ENCODE measurements at places on chromosomes 6 and 20.

DNA sequence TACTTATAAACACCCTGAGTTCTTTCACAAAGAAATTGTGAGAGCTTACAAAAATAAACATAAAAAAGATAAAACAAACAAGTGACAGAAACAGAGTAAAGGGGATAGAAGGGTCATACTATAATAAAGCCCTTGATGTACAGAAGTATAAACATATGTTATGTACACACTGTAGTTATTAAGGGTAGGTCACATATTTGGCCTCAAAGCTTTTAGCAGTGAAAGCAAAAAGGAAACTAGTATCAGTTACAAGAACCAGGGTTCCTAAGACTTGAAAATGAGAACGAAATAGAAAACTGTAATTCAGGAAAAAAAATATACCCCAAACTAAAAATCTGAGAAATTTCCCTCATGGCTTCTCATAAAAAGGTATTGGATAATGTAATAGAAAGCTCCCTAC lies 380.6 kb downstream of the HDGFL1 start:
- DNase-seq = no peak

GRCh38 chr6:11280394-11280793 lies 47.9 kb upstream of the NEDD9 start:
- no peak for DNase-seq

DNA sequence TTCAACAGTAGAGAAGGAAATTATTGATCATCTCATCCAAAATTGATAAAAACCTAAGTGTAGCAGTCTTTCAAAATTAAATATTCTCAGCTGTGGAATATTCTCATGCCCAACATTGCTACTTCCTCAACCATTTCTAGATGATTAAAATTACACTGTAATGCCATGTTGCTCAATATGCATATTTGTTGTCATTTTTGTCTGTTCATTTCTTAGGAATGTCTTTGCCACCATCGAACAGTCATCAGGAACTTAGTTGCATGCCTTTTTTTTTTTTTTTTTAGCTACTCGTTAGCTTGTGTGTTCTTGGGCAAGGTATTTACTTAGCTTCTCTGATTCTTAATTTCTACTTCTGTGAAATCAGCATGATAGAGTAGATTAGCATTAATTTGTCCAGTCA lies 188.6 kb downstream of the DTNBP1 start:
- DNase-seq = no peak

DNA sequence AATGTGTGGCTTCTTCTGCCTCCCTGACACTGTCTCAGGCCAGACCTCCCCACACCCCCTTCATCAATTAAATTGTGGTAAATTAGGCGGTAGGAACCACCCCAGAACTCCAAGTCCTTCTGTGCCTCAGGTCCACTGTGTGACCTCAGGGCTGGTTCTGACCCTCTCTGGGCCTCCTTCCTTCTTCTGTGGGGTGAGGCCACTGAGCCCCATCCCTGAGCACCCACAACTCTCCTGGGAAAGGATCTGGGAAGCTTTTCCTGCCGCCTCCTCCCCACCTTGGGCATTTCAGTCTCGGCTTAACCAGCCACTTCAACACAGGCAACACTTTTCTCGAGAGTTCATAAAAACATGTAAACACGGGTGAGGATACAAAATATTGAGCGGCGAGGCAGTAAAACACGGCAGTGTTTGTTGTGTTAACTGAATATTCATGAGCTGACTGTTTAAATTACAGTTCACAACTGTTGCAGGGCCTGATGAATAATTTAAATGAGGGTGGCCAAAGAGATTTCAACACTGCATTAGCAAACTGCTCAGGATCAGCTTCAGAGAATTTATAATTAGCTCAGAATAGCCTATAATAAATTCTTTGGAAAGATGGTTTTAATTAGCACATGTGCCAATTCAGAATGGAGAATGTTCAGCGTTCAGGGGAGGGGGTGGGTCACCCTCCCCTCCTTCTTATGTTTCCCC lies 112.1 kb downstream of the TOX2 start:
- DNase-seq = no peak

DNA sequence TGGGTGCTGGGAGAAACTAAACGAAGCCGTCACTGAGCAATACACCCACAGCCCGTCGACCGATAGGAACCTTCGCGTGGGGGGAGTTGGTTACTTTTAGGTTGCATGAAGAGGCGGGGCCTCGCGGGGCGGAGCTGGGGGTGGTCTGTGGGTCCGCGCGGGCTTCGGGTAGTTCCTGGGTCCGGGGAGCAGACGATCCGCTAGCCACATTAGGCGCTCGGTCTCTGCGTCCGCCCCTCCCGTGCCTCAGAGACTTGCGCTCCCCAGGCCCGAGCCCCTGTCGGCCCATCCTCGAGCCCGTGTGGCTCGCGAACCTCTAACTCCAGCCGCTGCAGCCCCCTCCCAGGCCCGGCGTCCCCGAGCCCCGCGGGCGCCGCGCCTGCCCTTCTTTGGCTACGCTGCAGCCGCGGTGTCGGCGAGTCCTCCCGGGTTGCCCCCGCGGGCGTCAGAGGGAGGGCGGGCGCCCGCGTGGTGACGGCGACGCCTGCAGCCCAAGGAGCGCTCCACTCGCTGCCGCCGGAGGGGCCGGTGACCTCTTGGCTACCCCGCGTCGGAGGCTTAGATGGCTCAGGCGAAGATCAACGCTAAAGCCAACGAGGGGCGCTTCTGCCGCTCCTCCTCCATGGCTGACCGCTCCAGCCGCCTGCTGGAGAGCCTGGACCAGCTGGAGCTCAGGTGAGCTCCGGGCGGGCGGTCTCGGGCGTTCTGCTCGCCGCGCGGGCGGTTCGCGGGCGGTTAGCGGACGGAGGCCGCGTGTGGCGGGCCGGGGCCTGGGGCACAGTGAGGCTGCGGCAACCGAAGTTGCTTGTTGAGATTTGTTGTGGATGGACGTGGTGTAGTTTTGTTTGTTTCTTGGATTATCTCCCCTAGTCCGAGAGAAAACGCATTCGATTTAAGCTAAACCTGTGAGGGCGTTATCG lies at the start of gene BAG2:
Gene BAG2 (plus strand): TSS at position 191 of the 920 bp plus-strand sequence. CDS start 372 bp downstream, at position 563.
- DNase-seq = peak; percentile 93

DNA sequence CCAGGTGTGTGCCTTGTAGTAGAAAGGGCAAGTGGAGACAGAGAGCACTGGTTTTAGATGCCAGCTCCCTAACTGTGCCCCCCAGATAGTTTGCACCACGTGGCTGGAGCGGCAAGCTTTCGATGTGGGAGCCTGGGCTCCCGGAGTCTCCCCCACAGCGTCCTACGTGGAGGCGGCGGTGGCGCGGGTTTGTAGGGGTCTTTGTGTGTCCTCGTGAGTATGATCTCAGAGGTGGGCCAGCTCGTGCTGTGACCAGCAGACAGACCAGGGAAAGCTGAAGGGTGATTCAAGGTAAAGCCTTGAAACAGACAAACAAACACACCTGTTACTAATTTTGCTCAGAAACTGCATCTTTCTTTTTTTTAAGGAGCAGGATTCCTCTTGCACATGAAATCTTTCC lies 5.6 kb upstream of the KCNK16 start:
- DNase-seq = no peak

DNA sequence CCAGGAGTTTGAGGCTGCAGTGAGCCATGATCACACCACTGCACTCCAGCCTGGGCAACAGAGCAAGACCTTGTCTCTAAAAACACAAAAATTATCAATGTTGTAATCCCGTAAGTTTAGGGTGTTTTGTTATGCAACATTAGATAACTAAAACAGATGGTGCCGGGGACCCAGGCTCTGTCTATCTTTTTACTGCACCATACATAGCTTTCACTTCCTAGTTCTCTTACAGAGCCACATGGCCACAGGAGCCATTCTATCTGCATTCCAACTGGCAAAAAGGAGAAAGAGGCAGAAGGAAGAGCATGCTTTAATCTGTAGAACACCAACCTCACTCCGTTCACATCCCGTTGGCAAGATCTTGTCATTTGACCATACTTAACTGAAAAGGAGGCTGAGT lies 5.4 kb upstream of the TCF15 start:
- DNase-seq = no peak

DNA sequence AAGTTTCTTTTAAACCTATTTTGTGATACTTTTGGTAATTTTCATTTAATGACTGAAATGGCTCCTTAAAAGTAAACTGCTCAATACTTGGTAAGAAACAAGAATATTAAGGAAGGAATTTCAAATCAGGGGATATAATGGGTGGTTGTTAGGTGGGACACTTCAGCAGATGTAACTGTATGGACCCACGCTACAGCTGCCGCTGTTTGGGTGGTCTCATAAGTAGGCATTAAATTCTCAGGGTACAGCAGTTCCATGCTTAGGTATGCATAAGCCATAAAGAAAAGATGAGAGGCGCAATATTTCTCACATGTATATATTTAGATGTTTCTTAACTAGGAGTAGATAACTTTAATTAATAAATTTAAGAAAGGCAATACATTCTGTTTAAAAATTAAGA lies 35.0 kb downstream of the COL19A1 start:
- DNase-seq = no peak

- no peak for DNase-seq
Observed at GRCh38 chr20:46303176-46303956, 4.9 kb downstream of the CDH22 start.

- peak; percentile 44 for DNase-seq
Observed at GRCh38 chr6:68967549-68968300, 332.6 kb downstream of the ADGRB3 start.

DNA sequence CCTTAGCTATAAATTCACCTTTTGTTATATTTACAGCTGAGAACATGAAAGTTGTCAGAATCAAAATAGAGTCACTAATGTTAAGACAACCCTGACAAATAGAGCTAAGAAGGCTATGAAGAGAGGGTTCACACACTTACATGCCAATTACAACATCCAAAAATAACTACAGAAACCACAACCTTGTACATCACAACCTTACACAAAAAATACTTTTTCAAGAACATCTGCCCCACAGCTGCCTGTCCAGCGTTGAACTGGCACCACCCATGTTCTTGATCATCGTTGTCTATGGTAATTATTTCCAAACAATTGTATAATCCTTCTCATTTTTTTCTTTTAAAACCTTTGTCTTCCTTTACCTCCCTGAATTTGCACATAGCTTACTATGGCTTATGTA lies 231.2 kb upstream of the FKBP1C start:
- no peak for DNase-seq

GRCh38 chr6:30601436-30601814 lies 15.6 kb downstream of the PPP1R10 start:
- DNase-seq = no peak

- DNase-seq = no peak
Observed at GRCh38 chr20:41902346-41902745, 284.2 kb upstream of the CHD6 start.

- no peak for DNase-seq
Observed at GRCh38 chr20:48155268-48155667, 370.0 kb upstream of the SULF2 start.

GRCh38 chr6:55868771-55869479 lies 6.5 kb downstream of the BMP5 start:
- DNase-seq = no peak

DNA sequence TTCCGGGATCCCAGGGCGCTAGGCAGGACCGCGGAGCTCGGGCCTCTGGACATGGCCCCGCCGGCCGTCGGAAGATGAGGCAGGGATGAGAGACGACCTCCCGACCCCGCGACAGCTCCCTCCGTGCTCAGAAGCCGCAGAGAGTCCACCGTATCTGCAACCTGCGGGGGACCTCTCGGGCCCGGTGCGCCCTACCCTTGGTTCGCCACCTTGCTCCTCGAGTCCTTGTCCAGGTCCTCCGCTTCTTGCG lies 301 bp downstream of the PPP1R3D start:
- DNase-seq = no peak

GRCh38 chr20:63833776-63834490 lies 2.9 kb upstream of the ZBTB46 start:
- DNase-seq = no peak
